ENCODE measurements at places on chromosomes 12 and 14. TPM values are rescaled to one million over a fixed set of nuclear protein-coding genes. Genes with fewer than 3 reads are reported as not detected.
A peak's percentile ranks its signal among the peaks of the same experiment; 100 is the strongest.

- H3K4me1 ChIP-seq = no peaks in the 10 kb centered on the region
- H3K27me3 ChIP-seq = peaks cover 2% of the 10 kb centered on the region
- H3K27ac ChIP-seq = no peak overlapping the region
- no peaks in the 10 kb centered on the region for H3K36me3 ChIP-seq
Observed at GRCh38 chr14:100698666-100699448, 27.8 kb upstream of the DLK1 start.

Gene RAN
- 757 TPM for total RNA-seq

GRCh38 chr14:76346391-76347160, 29.4 kb upstream of the ESRRB start:
- no peaks in the 10 kb centered on the region for H3K4me1 ChIP-seq
- H3K4me3 ChIP-seq = no peak overlapping the region
- no peaks in the 10 kb centered on the region for H3K36me3 ChIP-seq

- H3K27me3 ChIP-seq = no peaks in the 10 kb centered on the region
- H3K27ac ChIP-seq = no peak overlapping the region
- H3K4me3 ChIP-seq = no peak overlapping the region
Observed at GRCh38 chr14:104307627-104308401, 169.4 kb downstream of the KIF26A start.

DNA sequence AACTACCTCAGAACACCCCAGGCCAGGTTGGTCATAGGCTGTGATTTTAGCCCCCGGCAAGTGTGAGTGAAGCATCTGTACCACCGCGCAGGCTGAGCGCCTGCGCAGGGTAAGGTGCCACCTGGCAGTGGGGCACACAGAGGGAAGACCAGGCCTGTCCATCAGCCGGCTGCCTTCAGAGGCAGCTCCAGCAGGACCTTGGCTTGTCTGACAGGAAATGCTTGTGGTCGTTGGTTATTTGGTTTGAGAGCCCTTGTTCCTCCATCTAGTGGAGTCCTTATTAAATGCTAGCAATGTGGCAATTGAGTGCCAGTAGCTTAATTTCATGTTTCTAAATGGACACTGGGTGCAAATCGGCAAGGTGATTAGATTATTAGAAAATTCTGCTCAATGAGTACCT, 27.5 kb downstream of the SLC25A29 start:
- H3K27me3 ChIP-seq = no peaks in the 10 kb centered on the region
- no peak for DNase-seq
- peaks cover 19% of the 10 kb centered on the region for H3K4me1 ChIP-seq
- peak overlapping the region; percentile 16 for H3K27ac ChIP-seq
- H3K4me3 ChIP-seq = no peak overlapping the region

GRCh38 chr14:94124582-94125377, 4.6 kb downstream of the IFI27L2 start:
- DNase-seq = no peak
- peaks cover 13% of the 10 kb centered on the region for H3K36me3 ChIP-seq
- no peak overlapping the region for H3K27ac ChIP-seq
- no peak overlapping the region for H3K4me3 ChIP-seq
- peaks cover 8% of the 10 kb centered on the region for H3K27me3 ChIP-seq
- H3K4me1 ChIP-seq = peaks cover 11% of the 10 kb centered on the region

GRCh38 chr12:81987371-81987770, 228.2 kb upstream of the PPFIA2 start:
- H3K27me3 ChIP-seq = no peaks in the 10 kb centered on the region
- no peak for DNase-seq
- H3K4me3 ChIP-seq = no peak overlapping the region
- no peak overlapping the region for H3K27ac ChIP-seq

Gene AQP2
- total RNA-seq = not detected

Gene ALDH2
- 37.4 TPM for total RNA-seq

Gene LEMD3
- 45.5 TPM for total RNA-seq

Gene SIX1
- not detected for total RNA-seq

DNA sequence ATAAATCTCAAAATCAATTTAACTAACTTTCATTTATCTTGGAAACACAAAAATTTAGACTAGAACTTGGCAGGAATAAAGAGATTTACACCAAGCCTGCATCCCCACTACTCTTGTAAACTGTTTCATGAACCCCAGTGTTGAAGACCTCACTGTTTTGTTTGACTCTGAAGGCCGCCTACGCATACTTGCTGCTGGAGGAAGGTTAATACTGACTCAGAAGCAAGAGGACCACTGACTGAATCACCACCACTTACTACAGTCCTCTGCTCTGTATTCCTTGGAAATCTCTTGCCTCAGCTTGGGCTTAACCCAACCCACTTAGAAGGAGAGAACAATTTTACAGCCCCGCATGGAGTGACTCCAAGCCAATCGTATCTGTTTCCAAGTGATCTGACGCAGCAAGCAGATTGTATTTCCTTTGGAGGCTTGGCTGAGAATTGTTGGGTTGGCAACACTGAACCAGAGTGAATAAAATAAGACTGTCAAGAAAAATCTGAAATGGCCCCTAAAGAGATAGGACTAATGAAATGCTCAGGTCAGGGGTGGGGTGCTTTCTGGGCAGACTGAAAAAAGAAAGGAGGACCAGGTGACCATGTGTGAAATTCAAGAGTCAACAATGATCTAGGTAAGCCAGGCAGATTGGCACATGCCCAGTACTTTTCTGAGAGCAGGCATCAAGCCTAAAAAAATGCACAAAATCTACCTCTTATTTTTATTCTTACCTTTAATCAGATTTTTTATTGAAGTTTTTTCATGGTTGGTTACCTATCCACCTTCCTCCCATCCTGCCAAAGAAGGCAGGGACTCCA, 248.6 kb downstream of the ZFP36L1 start:
- no peak for DNase-seq
- no peak overlapping the region for H3K4me3 ChIP-seq
- no peak overlapping the region for H3K27ac ChIP-seq
- no peaks in the 10 kb centered on the region for H3K36me3 ChIP-seq
- peaks cover 14% of the 10 kb centered on the region for H3K4me1 ChIP-seq

DNA sequence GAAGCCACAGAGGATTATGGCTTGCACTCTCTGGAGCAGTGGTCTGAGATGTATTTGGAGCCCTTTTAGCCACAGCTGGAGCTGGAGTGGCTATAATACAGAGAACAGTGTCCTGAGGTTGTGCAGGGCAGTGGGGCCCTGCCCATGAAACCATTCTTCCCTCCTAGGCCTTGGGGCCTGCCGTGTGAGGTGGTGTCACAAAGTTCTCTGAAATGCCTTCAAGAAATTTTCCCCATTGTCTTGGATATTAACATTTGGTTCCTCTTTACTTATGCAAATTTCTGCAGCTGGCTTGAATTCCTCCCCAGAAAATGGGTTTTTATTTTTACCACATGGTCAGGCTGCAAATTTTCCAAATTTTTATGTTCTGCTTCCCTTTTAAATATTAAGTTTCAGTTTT, 79.3 kb downstream of the UNC79 start:
- no peak for DNase-seq
- H3K36me3 ChIP-seq = no peaks in the 10 kb centered on the region
- no peaks in the 10 kb centered on the region for H3K27me3 ChIP-seq
- H3K4me1 ChIP-seq = peaks cover 10% of the 10 kb centered on the region

Gene GLT1D1
- total RNA-seq = not detected

DNA sequence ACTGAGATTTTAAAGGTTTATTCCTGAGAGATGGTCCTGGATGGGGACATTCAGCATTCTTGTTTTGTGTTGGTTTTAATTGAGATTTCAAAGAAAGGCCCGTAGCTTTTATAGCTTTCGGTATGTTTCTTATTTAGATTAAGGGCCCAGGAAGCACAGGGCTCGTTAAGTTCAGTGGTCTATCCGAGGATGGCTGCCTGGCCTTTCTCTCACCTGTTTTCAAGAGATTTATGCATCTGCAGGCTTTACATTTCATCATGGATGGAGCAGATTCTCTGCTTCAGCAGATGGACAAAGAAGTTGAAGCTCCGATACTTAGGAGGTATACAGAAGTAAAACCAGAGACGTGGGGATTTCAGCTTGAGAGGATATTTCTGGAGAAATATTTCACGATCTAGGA, 16.0 kb downstream of the FZD10 start:
- no peak for DNase-seq
- no peaks in the 10 kb centered on the region for H3K36me3 ChIP-seq
- no peaks in the 10 kb centered on the region for H3K4me1 ChIP-seq

DNA sequence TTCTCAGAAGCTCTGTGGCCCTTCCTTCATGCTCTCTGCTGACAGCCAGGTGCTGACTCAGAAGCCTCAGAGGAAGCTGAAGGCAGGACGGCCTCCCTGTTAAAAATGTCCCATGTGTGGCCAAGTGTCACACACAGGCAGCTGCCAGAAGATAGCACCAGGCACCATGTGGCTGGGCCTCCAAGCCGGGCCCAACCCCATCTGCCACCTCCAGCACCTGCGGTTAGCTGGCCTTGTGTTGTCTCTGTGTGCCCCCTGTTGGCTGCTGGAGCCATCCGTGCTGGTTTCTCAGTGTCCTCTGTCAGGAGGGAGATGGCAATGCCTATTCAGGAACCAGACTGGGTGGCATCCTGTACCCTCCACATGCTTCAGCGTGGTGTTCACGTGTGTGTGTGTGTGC, 63.2 kb downstream of the TSPAN11 start:
- no peak for DNase-seq
- no peaks in the 10 kb centered on the region for H3K4me1 ChIP-seq
- H3K27me3 ChIP-seq = no peaks in the 10 kb centered on the region
- H3K36me3 ChIP-seq = no peaks in the 10 kb centered on the region

DNA sequence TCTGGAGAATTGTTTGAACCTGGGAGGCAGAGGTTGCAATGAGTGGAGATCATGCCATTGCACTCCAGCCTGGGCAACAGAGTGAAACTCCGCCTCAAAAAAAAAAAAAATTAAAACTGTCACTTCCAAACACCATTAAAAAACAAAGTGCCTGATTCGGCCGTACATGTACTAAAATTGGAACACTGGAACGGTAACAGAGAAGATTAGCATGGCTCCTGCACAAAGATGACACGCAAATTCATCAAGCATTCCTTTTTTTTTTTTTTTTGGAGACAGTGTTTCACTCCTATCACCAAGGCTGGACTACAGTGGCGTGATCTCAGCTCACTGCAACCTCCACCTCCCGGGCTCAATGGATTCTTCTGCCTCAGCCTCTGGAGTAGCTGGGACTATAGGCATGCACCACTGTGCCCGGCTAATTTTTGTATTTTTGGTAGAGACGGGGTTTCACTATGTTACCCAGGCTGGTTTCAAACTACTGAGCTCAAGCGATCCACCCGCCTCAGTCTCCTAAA, 40.2 kb upstream of the SINHCAF start:
- H3K36me3 ChIP-seq = no peaks in the 10 kb centered on the region
- DNase-seq = no peak
- H3K4me1 ChIP-seq = peaks cover 19% of the 10 kb centered on the region
- no peaks in the 10 kb centered on the region for H3K27me3 ChIP-seq

DNA sequence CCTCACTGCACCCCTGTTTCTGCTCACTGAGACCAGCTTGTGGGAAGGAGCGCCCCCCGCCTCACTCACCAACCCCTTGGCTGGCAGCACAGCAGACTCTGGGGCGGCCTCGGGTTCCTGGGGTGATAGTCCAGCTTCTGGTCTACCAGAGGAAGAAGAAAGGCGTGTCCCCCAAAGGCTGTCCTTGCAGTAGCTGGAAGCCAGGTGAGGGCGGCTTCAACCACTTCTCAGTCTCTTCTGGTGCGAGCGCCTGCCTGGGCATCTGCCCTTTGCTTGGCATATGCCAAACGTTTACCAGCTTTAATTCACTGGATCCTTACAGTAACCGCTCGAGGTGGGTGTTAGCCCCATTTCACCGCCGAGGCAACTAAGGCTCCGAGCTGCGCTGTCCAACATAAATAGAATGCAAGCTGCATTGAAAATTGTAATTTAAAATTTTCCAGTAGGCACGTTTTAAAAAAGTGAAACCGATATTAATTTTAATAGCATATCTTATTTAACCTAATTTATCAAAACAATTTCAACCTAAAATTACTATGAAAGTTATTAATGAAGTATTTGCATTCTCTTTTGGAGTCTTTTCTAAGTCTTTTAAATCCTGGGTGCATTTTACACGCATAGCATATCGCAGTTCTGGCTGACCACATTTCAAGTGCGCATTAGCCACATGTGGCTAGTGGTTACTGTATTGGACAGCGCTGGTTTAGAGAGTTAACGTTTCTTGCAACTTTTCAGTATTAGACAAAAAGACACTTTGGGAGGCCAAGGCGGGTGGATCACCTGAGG, 872 bp downstream of the FAM177A1 start:
- peaks cover 17% of the 10 kb centered on the region for H3K36me3 ChIP-seq
- H3K27ac ChIP-seq = peak overlapping the region; percentile 97
- peak overlapping the region; percentile 96 for H3K4me3 ChIP-seq
- DNase-seq = no peak
- peaks cover 28% of the 10 kb centered on the region for H3K4me1 ChIP-seq

Gene PLEKHD1
- total RNA-seq = 0.24 TPM

- DNase-seq = no peak
- H3K27me3 ChIP-seq = no peaks in the 10 kb centered on the region
- H3K27ac ChIP-seq = no peak overlapping the region
- H3K36me3 ChIP-seq = no peaks in the 10 kb centered on the region
Observed at GRCh38 chr12:18580706-18581105, 157.1 kb downstream of the PLCZ1 start.

DNA sequence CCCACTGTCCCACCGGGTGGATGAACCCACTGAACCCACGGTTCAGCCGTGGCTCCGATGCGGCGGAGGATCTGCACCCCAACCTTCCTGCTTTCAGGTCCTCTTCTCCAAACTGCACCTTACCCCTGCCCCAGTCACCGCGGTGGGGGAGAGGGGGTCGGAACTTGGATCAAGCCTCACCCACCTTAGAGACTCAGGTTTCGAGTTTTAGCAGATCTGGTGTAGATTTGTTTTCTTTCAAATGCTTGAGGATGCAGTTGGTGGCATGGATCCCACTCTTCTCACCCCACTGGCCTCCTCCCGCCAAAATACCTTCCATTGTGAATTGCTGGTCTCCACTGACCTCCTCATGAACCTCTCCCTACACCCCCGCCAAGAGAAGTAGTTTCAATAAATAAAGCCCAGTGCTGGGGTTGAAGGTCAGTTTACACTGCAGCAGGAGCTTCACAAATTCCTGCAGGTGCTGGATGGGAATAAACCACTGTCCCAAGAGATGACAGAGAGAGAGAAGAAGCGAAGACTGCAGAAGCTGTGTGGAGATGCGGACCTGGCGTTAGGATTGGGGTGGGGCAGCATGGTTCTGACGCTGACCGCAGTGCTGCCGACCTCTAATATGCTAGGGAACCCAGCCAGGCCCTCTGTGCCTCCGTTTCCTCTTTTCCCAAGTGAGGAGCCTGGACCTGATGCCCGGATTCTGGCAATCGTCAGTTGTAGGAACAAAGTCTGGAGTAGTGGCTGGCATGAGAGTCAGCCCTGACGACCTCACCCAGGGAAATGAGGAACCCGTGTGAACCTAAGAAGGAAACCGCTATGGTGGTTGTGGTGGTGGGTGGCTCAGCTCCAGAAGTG, 7.4 kb downstream of the TTC6 start:
- H3K27me3 ChIP-seq = peaks cover 45% of the 10 kb centered on the region
- peaks cover 7% of the 10 kb centered on the region for H3K4me1 ChIP-seq
- DNase-seq = no peak
- H3K4me3 ChIP-seq = no peak overlapping the region

- no peaks in the 10 kb centered on the region for H3K36me3 ChIP-seq
- H3K27ac ChIP-seq = no peak overlapping the region
- H3K27me3 ChIP-seq = peaks cover 76% of the 10 kb centered on the region
- no peaks in the 10 kb centered on the region for H3K4me1 ChIP-seq
- no peak overlapping the region for H3K4me3 ChIP-seq
Observed at GRCh38 chr12:57539-57938, 9.0 kb upstream of the IQSEC3 start.

Data from activated B cell treated with CpG ODN at 0.5 μM for 24 hours (primary cell).